ENCODE measurements at places on chromosomes 7 and 10.

DNA sequence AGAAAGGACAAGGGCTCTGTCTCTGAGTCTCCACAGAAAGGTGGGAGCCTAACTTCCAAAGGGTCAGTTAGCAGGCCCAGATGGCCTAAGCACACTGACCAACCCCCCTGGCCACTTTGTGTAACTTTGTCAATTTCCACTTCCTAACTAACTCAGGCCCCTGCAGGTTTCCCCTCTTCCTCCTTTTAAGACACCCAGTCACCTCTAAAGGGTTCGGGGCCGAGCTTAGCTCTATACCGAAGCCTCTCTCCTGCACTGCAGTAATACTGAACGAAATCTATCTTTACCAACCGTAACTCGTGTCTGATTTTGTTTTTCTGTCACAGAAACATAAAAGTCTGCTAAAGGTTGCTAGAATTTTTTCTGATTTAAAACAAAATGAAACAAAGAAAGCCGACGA is 44.4 kb downstream of the CCDC3 start:
- no peak for DNase-seq

GRCh38 chr10:112471878-112472487 is 25.0 kb downstream of the VTI1A start:
- DNase-seq, result peak; percentile 5

- DNase-seq, result no peak
Measured at GRCh38 chr7:7957513-7957912, 11.1 kb upstream of the GLCCI1 start.

DNA sequence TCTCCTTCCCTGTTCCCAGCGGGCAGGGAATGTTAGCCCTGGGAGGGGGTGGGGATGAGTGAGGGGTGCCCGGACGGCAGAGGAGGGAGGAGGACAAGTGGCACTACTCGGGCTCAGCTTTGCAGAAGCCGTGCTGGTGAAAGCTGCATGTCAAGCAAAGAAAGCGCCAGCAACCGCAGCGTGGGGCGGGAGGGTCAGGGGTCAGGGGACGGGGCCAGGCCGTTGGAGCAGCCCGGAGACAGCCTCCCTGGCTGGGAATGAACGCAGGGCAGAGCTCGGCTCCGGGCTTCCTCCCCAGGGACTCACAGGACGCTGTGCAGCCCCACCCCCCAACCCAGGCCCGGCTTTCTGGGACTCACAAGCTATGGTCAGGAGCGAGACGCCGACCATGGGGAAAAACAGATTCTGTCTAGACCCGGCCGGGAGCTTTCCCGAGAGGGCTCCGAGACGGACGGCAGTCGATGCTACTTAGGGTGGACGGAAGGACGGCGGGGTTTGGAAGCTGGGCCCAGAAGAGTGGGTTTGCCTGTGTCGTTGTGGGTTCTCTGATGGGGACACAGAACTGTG is 113.4 kb downstream of the VIPR2 start:
- DNase-seq, result no peak

Data from GM12892 (cell line).